Stomach (tissue), 19 donors: ENCODE measurements at places on chromosomes 5 and 9.

GRCh38 chr5:148011398-148012137, 52.2 kb upstream of the SPINK5 start:
- no peak for DNase-seq

GRCh38 chr9:97853844-97854695, 1.0 kb downstream of the FOXE1 start:
- DNase-seq: no peak

DNA sequence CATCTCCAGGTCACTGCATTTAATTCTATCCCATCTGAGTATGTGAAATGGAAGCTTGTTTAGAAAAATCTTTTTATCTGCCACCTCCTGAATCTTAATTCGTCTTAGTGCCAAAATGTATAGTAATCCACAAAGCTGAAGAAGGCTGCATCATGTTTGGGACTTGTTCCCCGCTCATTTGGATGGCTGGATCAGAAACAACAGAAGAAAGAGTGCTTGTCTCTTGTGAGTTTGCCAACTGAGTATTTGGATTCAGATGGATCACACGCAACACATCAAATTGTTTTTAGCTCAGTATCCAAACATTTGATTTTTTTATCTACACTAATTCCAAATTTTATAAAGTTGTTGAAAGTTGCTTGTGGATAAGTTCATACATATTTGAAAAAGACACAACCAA, 197.2 kb upstream of the PAPPA start:
- no peak for DNase-seq

DNA sequence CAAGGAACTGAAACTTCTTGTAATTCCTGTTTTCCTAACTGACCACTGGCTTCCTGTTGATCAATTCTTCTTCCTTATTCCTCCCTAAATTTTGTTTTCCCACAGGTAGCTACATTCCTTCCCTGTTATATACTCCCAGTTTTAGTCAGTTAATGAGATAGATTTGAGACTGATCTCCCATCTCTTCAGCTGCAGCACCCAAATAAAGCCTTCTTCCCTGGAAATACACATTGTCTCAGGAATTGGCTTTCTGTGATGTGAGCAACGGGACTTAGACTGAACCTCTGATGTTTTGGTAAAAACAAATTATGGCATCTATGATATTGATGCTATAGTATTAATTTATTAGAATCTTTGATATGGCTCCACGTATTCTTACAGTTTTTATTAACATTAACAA, 617.3 kb upstream of the ST8SIA4 start:
- no peak for DNase-seq

DNA sequence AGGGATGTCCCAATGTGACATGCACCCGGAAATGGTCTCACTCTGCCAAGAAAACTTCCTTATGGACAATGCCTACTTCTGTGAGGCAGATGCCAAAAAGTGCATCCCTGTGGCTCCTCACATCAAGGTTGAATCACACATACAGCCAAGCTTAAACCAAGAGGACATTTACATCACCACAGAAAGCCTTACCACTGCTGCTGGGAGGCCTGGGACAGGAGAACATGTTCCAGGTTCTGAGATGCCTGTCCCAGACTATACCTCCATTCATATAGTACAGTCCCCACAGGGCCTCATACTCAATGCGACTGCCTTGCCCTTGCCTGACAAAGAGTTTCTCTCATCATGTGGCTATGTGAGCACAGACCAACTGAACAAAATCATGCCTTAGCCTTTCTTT, 37.6 kb upstream of the CCDC152 start:
- DNase-seq: no peak
